ENCODE measurements at places on chromosomes 2 and 18.
A peak's percentile ranks its signal among the peaks of the same experiment; 100 is the strongest.

DNA sequence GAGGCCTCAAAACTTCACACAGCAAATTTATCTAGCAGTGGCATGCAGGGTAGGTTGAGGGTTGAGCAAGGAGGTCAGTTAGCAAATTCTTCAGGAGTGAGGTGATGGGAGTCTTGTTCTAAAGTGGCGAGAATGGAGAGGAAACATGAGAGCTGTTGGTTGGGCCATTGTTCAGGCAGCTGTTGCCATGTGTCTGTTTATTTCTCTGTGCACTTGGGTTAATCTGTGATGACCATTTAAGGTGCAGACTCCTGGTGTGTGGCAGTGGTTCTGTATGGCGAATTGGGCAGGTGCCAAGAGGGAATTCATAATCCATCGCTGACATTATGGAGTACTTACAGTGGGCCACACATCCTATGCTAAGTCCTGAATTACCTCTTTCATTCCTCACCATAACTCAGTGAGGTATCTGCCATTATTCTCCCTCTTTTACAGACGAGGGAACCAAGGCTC is 30.4 kb downstream of the TMEM178A start:
- peak; percentile 76 for DNase-seq

DNA sequence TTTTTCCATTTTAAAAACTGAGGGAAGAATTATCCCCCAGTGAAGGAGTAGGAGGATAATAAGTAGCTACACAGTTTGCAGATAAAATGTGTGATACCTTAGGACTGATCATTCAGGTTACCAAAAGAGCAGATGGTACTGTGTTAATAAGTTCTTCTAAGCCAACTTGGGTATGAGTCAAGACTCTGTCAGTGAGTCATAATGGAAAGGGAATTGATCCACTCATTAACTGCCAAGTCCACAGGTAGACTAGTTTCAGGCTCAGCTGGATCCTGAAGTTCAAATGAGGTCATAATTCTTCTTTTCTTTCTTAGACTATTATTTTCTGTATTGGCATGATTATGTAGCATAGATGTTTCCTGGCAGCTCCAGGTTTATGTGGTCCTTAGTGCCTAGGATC is 142.4 kb upstream of the ALPP start:
- no peak for DNase-seq

GRCh38 chr2:17620841-17621240 is 80.3 kb downstream of the VSNL1 start:
- peak; percentile 72 for DNase-seq

- DNase-seq = peak; percentile 16
Measured at GRCh38 chr2:120647487-120647886, 88.2 kb upstream of the GLI2 start.

DNA sequence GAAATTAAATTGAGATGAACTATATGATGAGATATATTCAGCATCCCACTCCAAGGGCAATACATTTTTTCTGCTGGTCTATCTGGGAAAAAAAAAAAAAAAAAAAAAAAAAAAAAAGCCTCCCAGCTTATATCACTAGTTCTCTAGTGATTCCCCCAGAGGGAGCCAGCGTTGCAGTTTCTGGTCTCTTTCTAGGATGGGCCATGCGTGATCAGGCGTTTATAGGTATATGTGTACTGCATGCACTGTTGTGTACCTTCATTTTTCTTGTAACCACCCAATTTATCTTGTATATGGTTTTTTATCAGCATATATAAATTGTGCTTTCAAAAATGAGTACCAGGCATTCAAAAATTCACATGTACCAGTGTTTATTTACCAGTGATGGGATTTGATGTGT is 35.1 kb downstream of the DCDC2C start:
- DNase-seq = no peak

GRCh38 chr2:27291865-27292264 is 9.6 kb downstream of the TRIM54 start:
- no peak for DNase-seq

GRCh38 chr2:159963700-159964099 is 98.7 kb downstream of the PLA2R1 start:
- DNase-seq = no peak

DNA sequence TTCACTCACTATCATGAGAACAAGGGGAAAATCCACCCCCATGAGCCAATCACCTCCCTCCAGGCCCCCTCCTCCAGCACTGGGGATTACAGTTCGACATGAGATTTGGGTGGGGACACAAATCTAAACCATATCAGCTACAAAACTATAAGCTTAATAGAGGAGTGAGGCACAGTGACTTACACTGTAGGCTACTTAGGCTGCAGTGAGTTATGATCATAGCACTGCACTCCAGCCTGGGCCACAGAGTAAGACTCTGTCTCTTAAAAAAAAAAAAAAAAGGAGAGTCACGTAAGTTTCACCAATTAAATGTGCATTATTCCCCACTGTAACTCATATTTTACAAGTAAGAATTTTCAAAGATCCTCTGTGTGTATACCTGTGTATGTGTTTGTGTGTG is 26.2 kb upstream of the COLEC12 start:
- DNase-seq = no peak

- DNase-seq = no peak
Measured at GRCh38 chr2:154427453-154427852, 271.0 kb upstream of the KCNJ3 start.

GRCh38 chr2:46119453-46119852 is 177.8 kb upstream of the EPAS1 start:
- DNase-seq = peak; percentile 61

DNA sequence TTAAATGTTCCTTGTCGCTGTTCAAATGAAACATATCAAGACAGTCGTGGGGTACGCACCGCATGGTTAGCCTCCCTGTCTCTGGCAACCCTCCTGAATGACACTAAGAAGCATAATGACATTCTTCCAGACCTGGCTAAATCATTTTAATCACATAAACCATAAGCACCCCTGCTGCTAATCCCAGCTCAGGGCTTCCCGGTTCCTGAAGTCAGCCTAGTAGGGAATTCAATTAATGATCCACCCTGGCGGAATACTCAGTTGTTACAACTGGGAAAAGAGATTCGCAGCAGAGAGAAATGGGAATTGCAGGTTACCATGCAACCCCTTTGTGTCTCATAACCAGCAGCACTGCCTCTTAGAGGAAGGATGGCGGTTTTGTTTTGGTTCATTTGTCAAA is 200.8 kb upstream of the AGAP1 start:
- no peak for DNase-seq

DNA sequence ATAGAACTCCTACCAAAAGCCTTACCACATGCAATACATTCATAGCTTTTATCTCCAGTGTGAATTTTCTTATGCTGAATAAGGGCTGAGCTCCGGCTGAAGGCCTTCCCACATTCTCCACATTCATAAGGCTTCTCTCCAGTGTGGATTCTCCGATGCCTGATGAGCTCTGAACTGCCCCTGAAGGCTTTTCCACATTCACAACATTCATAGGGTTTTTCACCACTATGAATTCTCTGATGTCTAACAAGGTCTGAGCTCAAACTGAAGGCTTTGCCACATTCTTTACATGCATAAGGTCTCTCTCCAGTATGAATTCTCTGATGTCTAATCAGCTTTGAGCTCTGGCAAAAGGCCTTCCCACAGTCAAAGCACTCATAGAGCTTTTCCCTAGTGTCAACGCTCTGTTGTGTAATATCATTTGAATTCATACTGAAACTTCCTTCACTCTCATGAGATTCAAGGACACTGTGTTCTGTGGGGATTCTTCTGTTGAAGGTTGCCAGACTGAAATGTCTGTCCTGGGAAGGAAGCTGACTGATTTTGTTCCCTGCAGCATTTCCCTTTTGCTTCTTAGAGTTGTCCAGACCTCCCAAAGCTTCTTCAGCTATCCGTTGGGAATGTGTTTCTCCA is 12.9 kb downstream of the ZNF397 start:
- no peak for DNase-seq

- DNase-seq = no peak
Measured at GRCh38 chr2:199933466-199933865, 21.8 kb downstream of the TYW5 start.

All from AG09309 (cell line).